CD14-positive monocyte (primary cell): ENCODE measurements at places on chromosomes 4 and X.

GRCh38 chrX:39360101-39360500 lies 558.8 kb downstream of the MID1IP1 start:
- H3K27me3 ChIP-seq: no peaks in the 10 kb centered on the region
- H3K4me3 ChIP-seq: no peak overlapping the region
- no peak overlapping the region for H3K27ac ChIP-seq
- no peak for DNase-seq

GRCh38 chr4:40453912-40454311 lies 118.8 kb downstream of the CHRNA9 start:
- H3K27me3 ChIP-seq: no peaks in the 10 kb centered on the region
- DNase-seq: no peak
- H3K27ac ChIP-seq: no peak overlapping the region
- peaks cover 2% of the 10 kb centered on the region for H3K4me1 ChIP-seq
- no peak overlapping the region for H3K4me3 ChIP-seq

DNA sequence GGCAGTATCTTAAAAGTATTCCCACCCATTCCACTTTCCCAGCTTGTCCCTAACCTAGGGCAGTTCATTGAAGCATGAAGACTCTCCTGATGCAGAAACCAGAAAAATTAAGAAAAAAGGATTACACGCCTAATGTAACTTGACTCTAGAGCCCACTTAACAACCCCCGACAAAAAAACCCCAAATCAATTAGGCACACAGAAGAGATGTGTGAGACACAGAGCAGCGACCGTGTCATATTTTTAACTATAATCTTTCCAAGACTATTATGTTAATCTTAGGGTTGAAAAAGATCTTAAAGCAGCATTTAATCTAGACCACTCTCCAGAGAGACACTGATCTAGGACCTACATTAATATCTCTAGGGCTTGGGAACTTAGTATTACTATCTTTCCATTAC lies 1.3 kb downstream of the YTHDC1 start:
- DNase-seq: no peak
- peak overlapping the region; percentile 95 for H3K27ac ChIP-seq
- H3K27me3 ChIP-seq: no peaks in the 10 kb centered on the region
- H3K36me3 ChIP-seq: no peaks in the 10 kb centered on the region
- H3K4me1 ChIP-seq: peaks cover 28% of the 10 kb centered on the region

- peaks cover 70% of the 10 kb centered on the region for H3K4me1 ChIP-seq
- no peaks in the 10 kb centered on the region for H3K36me3 ChIP-seq
- DNase-seq: no peak
- no peak overlapping the region for H3K4me3 ChIP-seq
Observed at GRCh38 chr4:140047017-140047640, 106.9 kb downstream of the MAML3 start.

GRCh38 chr4:189084671-189085070 lies 856.0 kb upstream of the FRG1 start:
- no peak overlapping the region for H3K27ac ChIP-seq
- no peaks in the 10 kb centered on the region for H3K36me3 ChIP-seq
- no peaks in the 10 kb centered on the region for H3K4me1 ChIP-seq
- H3K4me3 ChIP-seq: no peak overlapping the region
- no peak for DNase-seq

DNA sequence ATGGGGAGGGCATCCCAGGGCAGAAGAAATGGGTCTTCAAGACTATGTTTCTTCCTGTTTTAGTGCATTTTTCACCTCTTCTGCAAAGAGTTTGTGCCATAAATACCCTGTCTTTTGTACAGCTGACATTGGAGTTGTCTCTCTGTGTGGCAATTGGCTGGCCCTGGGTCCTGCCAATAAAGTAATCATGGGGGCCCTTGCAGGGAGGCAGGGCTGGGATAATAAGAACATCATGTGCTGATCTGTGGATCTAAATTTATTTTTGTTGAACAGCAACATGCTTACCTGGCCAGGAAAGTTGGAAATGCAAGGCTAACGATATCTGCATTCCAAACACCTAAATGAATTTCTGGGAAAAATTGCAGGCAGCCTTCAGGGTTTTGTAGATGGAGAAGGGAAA lies 174.6 kb upstream of the GATB start:
- no peak overlapping the region for H3K4me3 ChIP-seq
- no peaks in the 10 kb centered on the region for H3K36me3 ChIP-seq
